ENCODE measurements at places on chromosomes 12 and 14.

DNA sequence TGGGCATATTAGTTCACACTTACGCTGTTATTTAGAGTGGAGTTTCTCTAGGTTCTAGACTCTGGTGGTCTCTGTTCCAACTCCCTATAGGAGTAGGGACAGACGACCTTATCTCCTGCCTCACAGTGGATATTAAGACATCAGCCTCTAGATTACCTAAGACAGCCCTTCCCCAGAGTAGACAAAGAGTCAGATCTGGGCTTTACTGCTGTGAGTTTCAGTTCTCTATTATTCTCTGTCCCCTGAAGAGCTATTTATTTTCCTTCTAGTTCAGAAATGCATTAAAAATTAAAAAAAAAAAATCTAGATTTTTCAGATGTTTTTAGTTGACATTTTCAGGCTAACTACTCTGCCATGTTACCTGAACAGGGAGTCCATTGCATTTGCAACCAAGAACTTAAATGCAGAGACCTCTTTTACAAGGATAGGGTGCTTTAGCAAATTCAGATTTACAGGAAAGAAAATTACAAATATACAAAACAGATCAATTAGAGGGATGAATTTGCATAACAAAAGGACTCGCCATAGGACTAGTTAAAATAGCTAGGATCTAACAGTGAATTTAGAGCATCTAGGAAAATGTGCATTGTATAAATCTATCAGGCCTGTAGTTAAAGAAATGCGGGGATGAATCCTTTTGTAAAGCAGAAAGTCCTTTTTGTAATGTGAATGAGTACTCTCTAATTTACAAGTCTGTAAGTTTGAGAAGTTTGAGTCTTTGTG, 381.4 kb downstream of the APAF1 start:
- DNase-seq = no peak

DNA sequence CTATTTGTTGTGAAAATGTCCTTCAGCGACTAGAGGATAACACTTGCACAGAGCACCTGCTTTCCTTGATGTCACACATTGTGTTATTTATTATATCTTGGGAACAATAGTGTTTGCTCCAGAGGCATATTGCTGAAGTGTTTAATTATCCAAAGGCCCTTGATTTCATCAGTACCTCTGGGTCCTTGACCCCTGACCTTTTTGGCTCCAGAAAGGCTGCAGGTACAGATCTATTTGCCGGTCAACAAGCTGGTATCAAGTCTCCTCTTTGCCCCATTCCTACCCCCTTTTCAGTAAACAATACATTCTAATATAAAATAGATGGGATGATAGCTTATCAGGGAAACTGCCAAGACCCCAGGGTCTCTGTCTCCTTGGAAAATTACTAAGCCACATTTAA, 206.8 kb downstream of the DACT1 start:
- no peak for DNase-seq

DNA sequence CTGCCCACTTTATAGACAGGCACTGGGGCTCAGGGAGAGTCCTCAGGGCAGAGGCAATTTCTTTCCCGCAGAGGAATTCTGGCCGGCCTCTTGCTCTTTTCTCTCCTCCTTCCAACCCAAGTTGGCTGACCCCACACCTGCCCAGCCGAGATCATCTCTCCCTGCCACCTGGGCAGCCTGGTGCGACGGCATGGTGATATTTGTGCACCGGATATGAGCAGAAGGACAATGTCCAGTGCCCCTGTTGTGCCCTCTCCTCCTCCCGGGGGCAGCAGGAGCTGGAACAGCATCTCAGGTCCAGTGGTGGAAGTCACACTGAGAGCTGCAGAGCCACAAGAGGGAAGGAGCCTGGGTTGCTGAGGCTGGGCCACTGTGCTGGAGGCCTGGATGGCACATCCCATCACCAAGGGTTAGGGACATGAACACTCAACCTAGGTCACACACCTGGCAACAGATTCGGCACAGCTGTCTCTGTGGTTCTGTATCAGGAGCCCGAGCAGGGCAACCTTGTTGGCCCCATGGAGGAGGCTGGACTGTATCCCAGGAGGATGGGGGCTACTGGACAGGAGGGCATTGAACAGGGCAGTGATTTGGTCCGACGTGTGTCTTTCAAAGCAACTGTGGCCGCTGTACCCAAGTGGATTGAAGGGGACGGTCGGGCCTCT, 57.7 kb upstream of the DIO3 start:
- DNase-seq = no peak

- no peak for DNase-seq
Observed at GRCh38 chr12:38399711-38400206, 83.2 kb downstream of the ALG10B start.

DNA sequence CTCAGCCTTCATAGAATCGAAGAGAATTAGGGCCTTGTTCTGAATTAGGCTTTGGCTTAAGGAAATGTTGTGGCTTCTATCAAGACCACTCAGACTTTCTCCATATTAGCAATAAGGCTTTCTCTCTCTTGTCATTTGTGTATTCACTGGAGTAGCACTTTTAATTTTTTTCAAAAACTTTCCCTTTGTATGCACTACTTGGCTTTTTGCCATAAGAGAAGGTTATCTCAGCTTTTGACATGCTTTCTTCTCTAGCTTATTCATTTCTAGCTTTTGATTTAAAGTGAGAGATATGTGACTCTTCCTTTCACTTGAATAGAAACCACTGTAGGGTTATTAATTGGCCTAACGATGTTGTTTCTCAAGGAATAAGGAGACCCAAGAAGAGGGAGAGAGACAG, 244.2 kb downstream of the GPHN start:
- DNase-seq = no peak

- no peak for DNase-seq
Observed at GRCh38 chr12:67394550-67394949, 125.4 kb downstream of the CAND1 start.

DNA sequence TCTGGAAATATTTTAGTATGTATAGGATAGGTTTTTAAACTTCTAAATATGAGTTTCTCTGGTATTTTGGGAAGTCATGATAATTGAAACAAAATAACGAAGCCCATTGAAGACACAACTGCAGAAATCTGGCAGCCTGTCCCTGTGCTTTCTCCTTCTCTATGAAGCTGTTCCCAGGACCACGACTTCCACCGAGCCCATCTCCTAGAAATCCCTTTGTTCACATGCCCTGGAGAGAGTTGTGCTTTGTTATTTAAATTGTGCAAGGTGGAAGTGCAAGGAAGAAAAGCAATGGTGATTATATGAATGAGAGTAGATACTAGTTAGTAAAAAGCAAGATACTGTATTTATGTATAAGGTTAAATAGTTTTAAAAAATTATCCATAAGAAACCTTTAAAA, 32.2 kb downstream of the STK38L start:
- no peak for DNase-seq

- no peak for DNase-seq
Observed at GRCh38 chr12:1360441-1361210, 233.8 kb downstream of the FBXL14 start.

DNA sequence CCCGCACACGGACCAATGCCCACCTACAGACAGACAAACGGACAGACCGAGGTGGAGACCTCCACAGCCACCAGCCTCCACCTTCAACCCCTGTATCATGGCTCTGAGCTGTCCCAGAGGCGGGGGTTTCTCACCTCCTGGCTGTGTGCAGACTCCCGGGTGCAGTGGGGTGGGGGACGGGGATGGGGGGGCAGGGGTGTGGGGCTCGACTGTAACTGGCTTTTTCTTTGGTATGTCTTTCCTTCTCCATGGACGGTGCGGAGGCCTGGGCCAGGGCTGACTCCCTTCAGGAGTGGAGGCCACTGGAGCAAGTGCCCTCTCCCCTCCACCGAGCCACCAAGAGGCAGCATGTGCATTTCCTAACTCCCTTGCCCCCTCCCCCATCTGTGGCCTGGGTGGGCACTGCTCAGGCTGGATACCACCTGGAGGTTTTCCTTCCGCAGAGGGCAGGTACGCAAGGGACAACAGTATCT, 122.6 kb downstream of the ESRRB start:
- no peak for DNase-seq

DNA sequence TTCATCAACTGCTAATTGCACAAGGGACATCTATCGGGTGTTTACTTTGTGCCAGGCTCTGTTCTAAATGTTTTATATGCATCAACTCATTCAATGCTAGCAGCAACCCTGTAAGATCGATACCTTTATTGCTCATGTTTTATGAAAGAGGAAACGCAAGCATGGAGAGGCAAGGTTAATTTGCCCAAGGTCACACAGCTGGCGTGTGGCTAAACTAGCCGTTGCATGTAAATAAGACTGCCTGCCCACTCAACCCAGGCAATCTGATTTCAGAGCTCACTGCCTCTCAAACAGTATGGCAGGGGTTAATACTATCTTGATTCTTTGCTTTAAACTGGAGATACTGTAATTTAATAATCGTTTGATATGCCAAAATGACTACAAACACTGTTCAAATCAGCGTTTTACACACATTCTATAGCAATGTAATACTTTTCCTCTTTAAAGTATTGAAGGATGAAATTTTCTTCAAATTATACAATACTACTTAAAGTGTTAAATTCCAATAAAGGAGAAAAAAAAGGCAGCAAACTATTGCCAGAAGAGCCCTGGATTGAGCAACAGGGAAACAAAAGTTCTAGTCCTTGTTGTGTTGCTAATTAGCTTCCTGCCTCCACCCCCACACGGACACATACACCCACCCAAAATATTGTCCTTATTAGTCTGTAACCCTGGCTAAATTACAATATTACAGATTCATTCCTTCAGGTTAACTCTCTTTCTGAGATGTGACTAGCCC, 39.1 kb upstream of the DHRS7 start:
- DNase-seq = no peak

- DNase-seq = no peak
Observed at GRCh38 chr12:32603858-32604257, 75.2 kb upstream of the DNM1L start.

DNA sequence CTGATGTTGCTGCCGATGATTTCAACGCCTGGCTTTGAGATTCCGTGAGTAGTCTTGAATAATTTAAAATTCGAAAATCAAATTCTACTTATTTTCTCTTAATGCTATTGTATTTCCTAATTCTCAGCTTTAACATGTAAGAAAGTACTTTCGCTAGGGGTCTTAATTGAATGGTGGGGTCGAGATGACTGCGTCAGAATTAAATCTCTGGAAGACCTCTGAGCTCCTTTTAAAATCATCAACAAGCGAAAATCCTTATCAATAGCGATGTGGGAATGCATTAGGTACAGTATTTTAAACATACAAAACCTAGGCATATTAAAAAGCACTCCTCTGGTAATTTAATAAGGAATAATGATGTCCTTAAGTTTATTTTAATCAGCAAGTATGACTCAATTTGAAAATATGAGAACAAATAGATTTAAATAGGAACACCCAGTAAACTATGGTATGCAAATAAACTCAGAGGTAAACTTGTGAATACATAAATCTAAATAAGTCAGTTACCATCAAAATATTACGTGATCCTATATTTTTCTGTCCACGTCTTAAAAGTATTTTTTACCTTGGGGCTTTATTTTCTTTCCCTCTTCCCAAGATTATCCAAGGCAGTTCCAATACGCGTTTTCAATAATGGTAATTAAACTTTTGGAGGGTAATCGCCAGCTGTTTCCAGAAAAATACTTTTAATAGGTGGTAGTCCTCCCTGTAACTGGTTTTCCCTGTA, 1.4 kb downstream of the FOXA1 start:
- DNase-seq = no peak

DNA sequence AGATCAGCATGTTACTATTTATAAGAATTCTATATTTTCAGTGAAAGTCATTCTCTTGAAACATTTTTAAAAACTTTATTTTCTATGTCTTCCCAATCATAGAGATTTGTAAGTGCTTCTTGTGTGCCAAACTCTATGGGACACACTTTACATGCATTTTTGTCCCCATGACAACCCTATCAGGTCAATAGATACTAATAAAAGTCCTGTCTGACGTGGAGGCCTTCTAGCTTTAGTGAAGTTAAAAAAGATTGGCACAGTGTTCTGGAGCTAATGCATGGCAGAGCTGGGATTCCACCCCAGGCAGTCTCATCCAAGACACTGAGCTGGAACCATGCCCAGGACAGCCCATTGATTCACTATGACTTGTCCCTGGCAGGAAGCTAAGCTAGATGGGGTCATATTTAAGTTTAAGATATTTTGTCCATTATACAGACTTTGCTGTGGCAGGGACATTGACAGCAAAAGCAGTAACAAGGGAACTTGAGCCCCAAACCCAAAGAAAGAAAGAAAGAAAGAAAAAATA, 28.1 kb downstream of the TTC6 start:
- DNase-seq = no peak

GRCh38 chr14:51053157-51053556, 41.7 kb downstream of the TRIM9 start:
- DNase-seq = no peak

DNA sequence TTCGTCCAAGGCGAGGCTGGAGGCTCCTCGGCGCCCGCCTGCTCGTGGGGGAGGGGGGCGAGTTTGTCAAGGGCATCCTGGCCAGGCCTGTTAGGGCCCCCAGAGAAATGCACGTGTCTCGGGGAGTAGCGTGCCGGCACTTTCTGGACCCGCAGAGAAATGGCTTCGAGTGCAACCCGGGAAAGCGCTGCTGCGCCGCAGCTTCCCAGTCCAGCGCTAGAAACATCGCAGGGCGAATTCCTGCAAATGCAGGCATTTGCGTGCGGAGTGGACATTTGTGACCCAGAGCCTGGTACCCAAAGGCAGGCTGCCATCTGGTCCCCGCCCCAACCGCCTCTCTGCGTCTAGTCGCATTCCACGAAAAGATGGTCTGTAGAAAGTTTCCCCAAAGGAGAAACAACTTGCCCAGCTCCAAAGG, 756 bp downstream of the LGR5 start:
- DNase-seq = no peak

DNA sequence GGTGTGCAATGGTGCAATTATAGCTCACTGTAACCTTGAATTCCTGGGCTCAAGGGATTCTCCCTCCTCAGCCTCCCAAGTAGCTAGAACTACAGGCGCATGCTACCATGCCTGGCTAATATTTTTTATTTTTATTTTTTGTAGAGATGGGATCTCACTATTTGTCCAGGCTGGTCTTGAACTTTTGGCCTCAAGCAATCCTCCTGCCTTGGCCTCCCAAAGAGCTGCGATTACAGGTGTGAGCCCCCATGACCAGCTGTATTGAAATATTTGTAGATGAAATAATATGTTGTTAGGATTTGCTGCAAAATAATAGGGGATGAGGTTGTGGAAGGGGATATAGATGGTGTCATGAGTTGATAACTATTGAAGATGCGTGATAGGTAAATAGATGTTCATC, 4.9 kb downstream of the KLHL28 start:
- no peak for DNase-seq
